HFFc6 (cell line): ENCODE measurements at places on chromosomes 11 and 22. TPM values are rescaled to one million over a fixed set of nuclear protein-coding genes. Genes with fewer than 3 reads are reported as not detected.
A peak's percentile ranks its signal among the peaks of the same experiment; 100 is the strongest.

GRCh38 chr11:10878408-10879214, 20.8 kb upstream of the ZBED5 start:
- DNase-seq: peak; percentile 72

DNA sequence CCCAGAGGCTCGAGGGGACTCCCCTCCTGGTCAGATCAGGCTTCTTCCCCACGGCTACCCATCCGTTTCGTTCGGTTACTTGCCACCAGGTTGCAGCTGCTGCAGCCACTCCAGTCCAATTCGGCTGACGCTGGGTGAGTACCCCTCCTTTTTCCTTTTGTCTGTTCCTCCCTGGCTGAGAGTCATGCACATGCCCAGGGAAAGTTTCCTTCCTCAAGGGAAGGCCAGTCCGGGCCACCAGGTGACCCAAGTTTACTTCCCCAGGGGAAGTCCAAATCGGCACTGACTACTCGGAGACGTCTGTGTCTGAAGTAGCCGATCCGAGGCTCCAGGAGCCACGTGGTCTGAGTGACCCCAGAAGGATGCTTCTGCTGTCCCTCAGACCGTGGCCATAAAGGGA, 13.2 kb upstream of the OR56A3 start:
- no peak for DNase-seq

DNA sequence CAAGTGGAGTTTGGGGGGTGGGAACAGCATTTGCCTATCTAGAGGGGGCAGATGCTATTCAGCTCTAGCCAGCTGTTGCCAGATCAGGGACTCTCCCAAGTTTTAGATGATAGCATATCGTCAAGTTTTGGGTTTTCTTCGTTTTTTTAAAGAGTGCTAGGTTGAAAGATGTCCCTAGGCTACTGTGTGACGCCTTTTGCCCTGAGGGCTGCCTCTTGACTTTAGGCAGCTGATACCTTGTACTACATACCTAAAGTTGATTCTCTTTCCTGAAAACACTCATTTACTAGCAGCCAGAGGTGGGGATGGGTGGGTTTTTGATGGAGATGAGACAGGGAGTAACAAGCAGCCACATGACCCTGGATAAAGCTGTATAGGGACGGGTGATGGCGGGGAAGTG, 87.1 kb downstream of the ABTB2 start:
- DNase-seq: no peak

DNA sequence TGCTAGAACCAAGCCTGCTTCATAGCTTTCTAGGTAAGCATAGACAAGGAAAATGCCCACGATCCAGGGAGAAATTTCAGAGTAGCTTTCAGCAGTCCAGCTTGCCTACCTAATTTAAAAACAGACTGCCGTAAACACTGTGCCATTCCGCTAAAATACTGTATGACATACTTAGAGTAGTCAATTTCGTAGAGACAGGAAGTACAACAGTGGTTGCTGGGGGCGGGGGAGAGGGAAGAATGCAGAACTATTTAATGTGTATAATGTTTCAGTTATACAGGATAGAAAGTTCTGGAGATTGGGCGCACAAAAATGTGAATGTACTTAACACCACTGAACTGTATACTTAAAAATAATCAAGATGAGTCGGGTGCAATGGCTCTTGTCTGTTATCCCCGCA, 56.7 kb downstream of the C11orf58 start:
- DNase-seq: no peak

DNA sequence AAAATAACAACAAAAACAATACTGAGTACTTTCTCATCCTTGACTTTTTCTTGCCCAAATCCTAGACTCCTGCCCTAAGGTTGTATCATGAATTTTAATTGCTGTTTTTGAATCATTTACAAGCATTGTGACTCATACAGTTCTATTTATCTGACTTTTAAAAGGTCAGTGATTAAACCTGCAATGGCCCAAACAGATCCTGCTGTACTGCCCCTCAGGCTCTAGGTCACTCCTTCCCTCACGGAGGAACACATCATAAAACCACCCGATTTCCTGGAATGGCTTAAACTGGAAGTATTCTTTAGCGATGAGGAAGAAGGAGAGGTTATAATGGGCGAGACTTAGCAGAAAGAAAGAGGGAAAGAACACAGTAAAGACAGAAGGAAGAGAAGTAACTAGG, 12.3 kb downstream of the ARFGAP3 start:
- DNase-seq: peak; percentile 91

The MUC6 gene
- total RNA-seq: not detected in 3 replicates

The ADAMTS15 gene
- total RNA-seq: 0.21 to 0.96 TPM (median 0.26 TPM) in 3 replicates

The GGT5 gene
- 0.09 to 0.58 TPM (median 0.21 TPM) in 3 replicates for total RNA-seq
